ENCODE measurements at places on chromosomes 2 and 18. TPM values are rescaled to one million over a fixed set of nuclear protein-coding genes. Genes with fewer than 3 reads are reported as not detected.

SERPINB10 gene
- total RNA-seq = 4.8 TPM

ZBTB7C gene
- under 0.01 TPM for total RNA-seq

RAD51AP2 gene
- total RNA-seq = 0.24 TPM

THADA gene
- 28.7 TPM for total RNA-seq

USP37 gene
- total RNA-seq = 13.6 TPM

DUSP28 gene
- total RNA-seq = 4.5 TPM

CHRNG gene
- not detected for total RNA-seq

FBXO48 gene
- total RNA-seq = 0.24 TPM

STK36 gene
- total RNA-seq = 3.0 TPM

NR4A2 gene
- 0.43 TPM for total RNA-seq

PLEK gene
- total RNA-seq = not detected

ANAPC1 gene
- total RNA-seq = 56.1 TPM

MLPH gene
- 9.9 TPM for total RNA-seq

NTSR2 gene
- not detected for total RNA-seq
